ENCODE measurements at places on chromosomes 2 and 18. TPM values are rescaled to one million over a fixed set of nuclear protein-coding genes. Genes with fewer than 3 reads are reported as not detected.

DNA sequence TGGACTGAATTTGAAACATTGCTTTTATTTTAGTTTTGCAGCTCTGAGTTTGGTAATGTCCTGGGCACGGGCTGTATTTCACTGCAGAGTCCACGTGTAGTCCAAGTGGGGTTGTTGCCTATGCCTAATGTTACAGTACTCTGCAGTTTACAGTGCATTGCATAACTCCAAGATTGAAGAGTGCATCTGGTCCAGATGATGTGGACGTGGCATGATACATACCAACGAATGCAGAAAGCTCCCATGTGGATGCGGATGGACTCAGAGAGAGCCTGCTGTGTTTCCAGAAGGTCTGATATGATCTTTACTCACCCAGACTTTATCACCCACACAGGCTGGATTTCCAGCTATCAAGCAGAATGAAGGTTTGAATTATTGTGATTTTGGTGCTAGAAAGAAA, 44.4 kb upstream of the CCDC68 start:
- no peak overlapping the region for H3K27ac ChIP-seq
- DNase-seq: no peak
- H3K4me1 ChIP-seq: no peaks in the 10 kb centered on the region
- H3K27me3 ChIP-seq: no peaks in the 10 kb centered on the region

GRCh38 chr2:134718817-134719814, at the start of gene TMEM163:
Gene TMEM163, minus strand, starts transcription at chr2:134719000.
- H3K27me3 ChIP-seq: peaks cover 26% of the 10 kb centered on the region
- no peaks in the 10 kb centered on the region for H3K36me3 ChIP-seq
- H3K4me1 ChIP-seq: no peaks in the 10 kb centered on the region
- no peak for DNase-seq
- peak within 1 kb of the TSS; percentile 12 for H3K4me3 ChIP-seq

DNA sequence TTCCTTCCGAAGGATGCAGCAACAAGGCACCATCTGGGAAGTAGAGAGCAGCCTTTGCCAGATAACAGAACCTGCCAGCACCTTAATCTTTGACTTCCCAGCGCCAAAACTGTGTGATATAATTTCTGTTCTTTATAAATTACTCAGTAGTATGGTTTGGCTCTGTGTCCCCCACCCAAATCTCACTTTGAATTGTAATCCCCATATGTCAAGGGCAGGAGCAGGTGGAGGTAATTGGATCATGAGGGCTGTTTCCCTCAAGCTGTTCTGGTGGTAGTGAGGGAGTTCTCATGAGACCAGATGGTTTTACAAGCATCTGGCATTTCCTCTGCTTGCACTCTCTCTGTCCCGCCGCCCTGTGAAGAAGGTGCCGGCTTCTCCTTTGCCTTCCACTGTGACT, 899.9 kb downstream of the TRIB2 start:
- no peaks in the 10 kb centered on the region for H3K27me3 ChIP-seq
- H3K36me3 ChIP-seq: no peaks in the 10 kb centered on the region
- H3K27ac ChIP-seq: no peak overlapping the region
- no peak overlapping the region for H3K4me3 ChIP-seq

DNA sequence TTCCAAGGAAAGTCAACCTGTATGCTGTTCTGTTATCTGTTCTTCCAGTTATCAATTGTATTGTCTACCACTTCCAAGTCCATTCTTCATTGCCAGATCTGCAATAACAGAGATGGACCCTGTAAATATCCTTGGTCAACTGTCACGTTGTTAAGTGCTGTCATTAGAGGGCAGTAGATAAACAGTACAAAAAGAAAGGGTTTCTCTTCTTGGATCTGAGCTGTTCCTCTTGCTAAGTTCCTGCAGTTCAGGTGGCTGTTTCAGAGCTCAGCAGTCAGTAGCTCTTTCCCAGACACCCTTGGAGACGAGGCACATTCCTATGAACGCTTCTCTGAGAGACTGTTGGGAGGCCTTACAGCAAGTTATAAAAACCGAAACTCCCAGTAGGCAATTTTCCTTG, 957.1 kb upstream of the CHAC2 start:
- H3K4me1 ChIP-seq: no peaks in the 10 kb centered on the region
- H3K27ac ChIP-seq: no peak overlapping the region
- no peaks in the 10 kb centered on the region for H3K27me3 ChIP-seq
- DNase-seq: no peak
- no peaks in the 10 kb centered on the region for H3K36me3 ChIP-seq

DNA sequence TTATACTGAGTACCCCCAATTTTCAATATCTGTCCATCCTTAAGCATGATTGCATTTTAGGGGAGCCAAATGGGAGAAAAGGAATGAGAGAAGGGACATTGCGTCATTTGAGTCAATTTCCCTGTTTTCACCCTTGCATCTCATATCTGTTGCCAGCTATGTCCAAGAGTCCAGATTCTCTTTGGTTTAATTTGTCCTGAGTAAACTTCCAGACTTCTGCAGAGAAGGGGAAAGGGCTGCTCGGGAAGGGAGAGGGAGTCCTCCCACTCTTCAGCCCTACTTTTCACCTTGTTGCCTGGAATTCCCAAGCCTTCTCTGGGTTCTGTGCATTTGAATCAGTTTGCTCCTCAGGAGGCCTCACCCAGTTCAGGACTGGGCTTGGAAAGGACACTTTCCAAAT, 16.5 kb downstream of the GREB1 start:
- H3K27me3 ChIP-seq: no peaks in the 10 kb centered on the region
- no peaks in the 10 kb centered on the region for H3K36me3 ChIP-seq
- H3K4me3 ChIP-seq: no peak overlapping the region
- DNase-seq: no peak
- no peak overlapping the region for H3K27ac ChIP-seq
- no peaks in the 10 kb centered on the region for H3K4me1 ChIP-seq

DNA sequence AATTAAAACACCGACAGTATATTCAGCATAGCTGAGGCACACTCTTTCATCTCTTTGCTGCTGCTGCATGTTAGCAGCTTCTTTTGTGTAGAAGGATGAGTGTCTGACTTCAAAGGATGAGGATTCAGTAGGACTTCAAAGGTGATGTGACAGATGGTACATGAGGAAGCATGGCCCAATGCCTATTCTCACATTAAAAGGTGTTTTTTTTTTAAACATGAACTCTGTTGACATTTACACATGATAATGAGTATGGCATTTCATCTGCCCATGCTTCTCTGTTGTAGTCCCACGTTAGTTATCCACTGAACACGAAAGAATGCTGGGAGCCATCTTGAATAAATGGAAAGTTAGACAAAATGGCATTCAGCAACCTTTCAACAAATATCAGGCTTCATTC, 1950.8 kb upstream of the PIK3C3 start:
- no peaks in the 10 kb centered on the region for H3K4me1 ChIP-seq
- no peaks in the 10 kb centered on the region for H3K36me3 ChIP-seq
- no peaks in the 10 kb centered on the region for H3K27me3 ChIP-seq
- no peak overlapping the region for H3K4me3 ChIP-seq

Gene CABYR
- 2.1 TPM for polyA plus RNA-seq

Data from small intestine (tissue), 16 donors.